ENCODE measurements at places on chromosomes 4 and X. TPM values are rescaled to one million over a fixed set of nuclear protein-coding genes. Genes with fewer than 3 reads are reported as not detected.

Gene ZNF732
- 0.55 TPM for total RNA-seq

Gene FGB
- total RNA-seq, result not detected

Gene DOK7
- total RNA-seq, result 2.8 TPM

Gene NOCT
- total RNA-seq, result 24.3 TPM
